ENCODE measurements at places on chromosomes 4 and X.

- DNase-seq, result no peak
These were observed 26.8 kb upstream of the HMX1 start for GRCh38 chr4:8898419-8898818.

DNA sequence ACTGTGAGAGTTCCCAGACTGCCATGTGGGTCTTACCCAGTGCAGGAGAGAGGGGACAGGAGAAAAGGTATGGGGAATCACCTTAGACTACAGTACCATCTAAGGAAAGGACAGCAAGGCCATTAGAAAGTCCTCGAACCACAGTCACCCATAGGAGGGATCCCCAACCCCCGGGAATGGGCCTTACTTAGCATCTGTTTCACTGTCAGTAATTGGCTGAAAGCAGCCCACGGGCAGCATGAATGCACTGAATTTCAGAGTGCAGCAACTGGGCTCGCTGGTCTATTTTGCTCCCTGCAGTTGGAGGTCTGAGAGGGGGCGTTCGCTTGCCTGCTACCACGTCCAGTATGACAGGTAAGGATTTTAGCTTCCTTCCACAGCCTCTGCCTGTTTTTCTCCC, 50.4 kb upstream of the KLHL8 start:
- DNase-seq, result no peak

DNA sequence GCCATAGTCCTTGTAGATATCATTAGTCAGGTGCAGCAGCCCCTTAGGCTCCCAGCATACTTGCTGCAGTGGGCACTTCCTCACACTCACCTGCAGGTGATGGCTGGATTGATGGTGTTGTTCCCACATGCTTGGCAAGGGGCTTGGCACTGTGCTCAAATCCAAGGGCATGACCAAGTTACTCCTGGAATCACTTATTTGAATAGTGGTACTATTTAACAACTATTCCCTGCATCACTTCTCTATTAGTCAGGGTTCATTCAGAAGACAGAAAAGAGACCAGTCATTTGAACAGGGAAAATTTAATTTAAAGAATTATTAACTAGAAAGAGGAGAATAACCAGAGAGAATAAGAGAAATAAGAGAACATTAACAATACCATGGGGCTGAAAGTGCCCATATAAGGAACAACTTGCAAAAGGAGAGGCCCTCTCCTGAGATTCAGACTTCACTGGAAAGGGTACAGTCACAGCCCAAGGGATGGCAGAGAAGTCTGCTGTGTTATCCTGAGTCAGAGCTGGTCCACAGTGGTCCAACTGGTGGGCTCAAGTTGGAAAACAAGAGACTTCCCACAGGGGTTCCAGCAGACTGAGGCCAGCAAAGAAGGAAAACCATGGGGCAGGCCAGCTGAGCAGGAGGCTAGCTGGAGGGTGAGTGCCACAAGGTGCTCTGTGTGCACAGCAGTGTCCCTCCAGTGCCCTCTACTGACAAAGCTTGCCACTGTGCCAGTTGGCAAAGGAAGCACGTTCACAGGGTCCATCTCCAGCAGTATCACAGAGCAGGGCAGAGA, 9.8 kb downstream of the SPP1 start:
- peak; percentile 57 for DNase-seq

DNA sequence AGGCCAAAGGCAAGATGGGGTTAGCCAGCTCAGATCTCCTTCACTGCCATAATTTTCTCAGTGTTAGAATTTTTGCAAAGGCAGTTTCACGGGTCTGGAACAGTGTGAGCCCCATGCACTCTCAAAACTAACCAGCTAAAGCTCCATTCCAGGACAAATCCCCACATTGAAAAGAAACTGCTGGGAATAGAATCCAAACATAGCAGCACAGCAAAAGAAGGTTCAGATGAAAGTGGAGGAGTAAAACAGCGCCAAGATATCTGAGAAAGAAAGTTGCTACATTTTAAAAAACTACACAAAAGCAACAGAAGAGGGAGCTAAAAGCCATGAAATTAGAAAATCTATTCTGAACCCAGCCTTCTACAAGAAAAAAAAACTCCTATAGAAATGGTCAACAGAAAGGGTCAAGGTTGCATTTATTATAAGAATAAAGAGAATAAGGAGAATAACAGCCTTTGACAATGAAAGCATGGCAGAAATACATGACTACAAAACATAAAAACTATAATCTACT, 39.6 kb upstream of the SLC7A3 start:
- peak; percentile 62 for DNase-seq

DNA sequence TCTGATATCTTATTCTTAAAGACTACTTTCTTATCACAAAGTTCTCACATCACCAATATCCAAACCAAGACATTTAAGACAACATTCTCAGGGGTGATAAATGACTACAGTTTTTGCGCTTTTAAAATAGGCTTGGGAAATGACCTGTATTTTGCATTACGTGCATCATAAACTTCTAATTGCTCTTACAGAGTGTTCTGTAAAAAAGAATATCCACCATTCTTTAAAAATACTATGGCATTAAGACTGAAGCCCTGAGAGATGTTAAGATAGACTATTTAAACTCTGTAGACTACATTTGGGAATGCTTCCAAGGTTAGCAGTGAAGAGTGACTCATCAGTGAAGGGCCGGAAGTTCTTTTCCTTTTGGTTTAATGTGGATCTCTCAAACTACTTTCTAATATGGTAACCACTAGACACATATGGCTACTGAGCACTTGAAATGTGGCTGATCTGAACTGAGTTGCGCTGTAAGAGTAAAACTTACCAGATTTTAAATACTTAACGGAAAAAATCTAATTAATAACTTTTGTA, 518.8 kb upstream of the FTHL17 start:
- DNase-seq, result no peak

- DNase-seq, result no peak
These were observed 2.2 kb downstream of the UGT2A1 start for GRCh38 chr4:69650872-69651271.

DNA sequence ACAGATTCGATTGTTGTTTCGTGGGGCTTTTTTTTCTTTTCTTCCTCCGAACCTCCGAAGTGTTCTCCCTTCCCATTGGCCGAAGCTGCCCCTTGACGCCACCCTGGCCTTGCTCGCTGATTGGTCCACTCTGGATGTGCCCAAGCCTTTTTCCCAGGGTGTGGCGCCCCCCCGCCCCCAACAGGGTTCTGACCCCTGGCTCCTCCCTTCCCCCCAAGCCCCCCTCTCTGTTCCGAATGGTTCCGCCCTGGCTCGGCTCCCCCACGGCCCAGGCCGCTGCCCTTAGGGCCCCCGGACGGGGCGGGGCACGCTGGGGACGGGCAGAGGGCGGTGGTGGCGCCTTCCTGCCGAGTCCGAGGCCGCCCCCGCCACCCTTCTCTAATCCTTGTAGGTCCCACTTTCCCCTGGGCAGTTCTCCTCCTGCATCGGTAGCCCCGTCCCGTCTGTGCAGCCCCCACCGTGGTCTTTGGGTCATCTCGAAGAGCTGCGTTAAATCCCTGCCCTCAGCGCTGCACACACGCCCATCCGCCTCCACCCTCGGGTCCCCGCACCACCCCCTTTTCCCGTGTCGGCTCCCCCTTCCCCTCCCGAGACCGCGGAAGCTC, 25.5 kb downstream of the UTP14A start:
- DNase-seq, result peak; percentile 89

- peak; percentile 1 for DNase-seq
These were observed 313.7 kb upstream of the SMIM31 start for GRCh38 chr4:164440199-164440598.

DNA sequence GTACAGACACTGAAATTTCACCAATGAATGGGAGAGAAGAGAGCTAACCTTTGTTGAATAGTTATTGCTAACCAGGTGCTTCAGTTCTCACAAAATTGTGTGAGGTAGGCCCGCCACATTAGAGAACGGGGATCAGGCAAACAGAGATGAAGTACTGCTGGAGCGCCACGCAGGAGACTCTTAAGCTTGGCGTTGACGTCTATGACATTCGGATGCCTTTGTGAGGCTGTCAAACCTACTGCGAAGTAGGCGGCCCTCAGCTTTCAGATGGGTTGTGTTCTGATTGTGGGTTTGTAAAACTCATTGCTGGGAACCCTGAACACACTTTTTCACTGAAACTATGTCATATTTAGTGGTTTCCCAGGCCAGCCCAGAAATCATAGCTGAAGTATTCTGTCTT, 173.6 kb downstream of the CBR4 start:
- DNase-seq, result no peak

- no peak for DNase-seq
These were observed 28.2 kb upstream of the APLN start for GRCh38 chrX:129682979-129683378.

DNA sequence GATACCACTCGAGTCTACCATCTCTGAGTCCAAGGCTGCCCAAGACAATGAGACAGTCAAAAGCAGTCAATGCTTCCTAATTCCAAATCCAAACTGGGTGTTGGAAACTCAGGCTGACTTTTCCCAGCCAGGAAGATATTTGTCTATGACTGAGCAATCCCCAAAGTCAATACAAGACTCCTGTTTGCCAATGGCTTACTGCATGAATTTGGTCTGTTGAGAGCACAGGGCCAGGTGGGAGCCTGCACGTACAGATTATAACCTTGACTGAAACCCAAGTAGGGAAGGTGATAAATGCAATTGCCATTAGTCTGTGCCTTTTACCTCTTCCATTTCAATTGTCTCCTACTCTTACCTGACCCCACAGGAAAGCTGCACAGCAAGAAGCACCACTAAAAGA, 72.6 kb upstream of the PPARGC1A start:
- no peak for DNase-seq

DNA sequence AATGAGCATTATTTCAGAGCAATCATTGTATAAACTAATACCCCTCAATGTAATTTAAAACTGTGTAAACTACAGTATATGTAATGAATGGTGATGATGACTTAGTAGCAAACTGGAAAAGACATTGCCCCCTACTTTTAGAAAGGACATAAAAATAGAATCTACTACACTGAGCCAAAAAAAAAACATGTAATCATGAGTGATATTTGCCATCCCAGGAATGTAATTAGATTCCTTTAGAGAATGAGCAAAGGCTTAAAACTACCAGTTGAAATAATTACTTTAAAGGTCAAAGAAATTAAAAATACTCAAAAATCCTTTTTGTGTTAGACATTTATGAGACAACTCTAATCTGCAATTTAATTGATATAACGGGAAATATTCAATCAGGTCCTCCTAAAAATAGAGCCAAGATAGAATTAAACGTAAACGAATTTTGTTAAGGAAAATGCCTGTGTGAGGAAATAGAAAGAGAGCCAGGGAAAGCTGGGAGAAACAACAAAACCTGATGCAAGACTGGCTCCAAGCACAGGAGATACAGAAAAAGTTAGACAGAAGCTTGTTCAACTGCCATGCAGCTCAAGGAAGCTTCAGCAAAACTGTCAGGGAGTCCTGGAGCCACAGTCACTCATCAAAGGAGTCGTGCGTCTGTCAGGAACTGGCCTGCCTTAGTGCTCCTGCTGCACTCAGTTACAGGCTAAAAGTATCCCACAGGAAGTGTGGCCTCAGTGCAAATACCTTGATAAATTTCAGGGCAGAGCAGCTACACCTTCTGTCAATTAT, 655.7 kb upstream of the INTU start:
- DNase-seq, result no peak

DNA sequence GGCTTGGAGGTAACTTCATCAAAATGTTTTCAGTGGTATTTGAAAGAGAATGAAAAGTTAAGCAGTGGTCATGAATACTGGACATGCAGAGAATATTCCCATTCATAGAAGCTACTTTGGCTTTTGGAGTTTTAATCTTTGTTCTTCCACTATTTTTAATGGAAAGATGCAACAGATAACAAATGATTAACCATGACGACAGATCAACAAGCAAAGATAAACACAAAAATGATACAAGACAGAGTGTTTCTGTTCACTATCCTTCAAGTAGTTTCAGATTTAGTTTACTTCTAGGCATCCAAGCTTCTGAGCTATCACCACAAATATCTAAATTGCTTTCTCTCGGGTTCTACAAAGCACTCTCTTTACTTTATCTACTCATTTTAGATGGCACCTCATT, 1004.9 kb upstream of the ADGRL3 start:
- no peak for DNase-seq

DNA sequence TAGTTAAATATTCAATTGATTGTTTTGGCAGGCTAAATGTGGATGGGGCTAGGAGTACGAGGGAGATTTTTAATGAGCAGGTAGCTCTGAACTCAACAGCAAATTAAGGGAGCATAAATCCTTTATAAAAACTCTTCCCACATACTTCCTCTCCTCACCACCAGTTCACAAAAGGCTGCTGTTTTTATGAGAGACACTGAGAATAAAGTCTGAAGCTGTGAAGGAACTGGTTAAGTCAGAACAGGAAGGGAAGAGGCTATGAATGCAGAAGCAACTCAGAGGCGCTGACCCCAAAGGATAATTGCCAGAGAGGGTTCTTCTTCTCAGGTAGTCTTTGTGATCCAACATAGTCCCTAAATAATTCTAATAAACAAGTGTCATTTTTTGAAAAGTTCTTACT, 406.1 kb downstream of the GPM6A start:
- DNase-seq, result no peak

DNA sequence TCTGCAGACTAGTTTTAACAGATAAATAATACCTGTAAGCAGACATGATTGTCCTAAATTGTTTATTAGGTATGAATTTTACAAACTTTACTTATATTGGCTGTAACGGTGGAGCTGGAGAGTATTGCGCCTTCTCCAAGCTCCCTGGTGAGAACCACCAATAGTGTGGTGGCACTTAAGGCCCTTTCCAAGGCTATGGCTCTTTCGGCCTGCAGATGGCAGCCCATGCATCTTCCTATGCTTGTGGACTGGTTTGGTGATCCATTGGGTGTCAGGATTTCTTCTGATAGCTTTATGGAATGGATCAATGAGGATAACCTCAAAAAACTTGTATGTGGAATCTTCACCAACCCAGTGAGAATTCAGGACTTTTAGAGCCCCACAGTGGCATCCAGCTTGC, 7.8 kb downstream of the LARP1B start:
- peak; percentile 64 for DNase-seq

DNA sequence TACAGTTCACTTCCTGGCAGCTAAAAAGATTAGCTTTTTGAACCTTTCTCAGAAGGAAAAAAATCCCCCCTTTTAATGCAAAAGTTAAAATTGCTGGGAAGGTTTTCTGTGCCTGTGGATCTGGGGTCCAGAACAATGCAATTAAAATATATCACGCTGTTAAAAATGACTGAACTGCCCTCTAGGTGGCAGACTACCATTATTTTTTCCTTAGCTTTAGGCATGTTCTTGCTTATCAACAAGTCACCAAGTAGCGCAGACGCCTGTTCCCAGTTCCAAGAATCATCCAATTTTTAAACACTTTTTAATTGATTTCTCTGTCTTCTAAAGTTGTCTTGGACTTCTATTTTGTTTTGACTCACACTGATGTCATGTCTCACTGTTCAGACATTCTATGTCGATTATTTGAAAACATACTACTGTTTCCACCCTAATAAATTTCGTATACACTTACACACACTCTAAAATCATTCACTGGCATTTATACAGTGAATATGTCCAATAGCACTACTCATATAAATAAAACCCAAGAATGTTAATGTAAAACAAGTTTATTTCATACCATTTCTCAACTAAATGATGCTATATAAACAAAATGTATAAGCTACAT, 661.6 kb downstream of the RAPGEF2 start:
- peak; percentile 64 for DNase-seq

GRCh38 chr4:20283039-20283438, 31.3 kb downstream of the SLIT2 start:
- DNase-seq, result no peak

- no peak for DNase-seq
These were observed 53.9 kb downstream of the IRF2 start for GRCh38 chr4:184420402-184420801.

Data from hematopoietic multipotent progenitor cell treated with erythropoietin and hydrocortisone succinate and interleukin-3 and kit ligand, for 8 days (in vitro differentiated cells).